ENCODE measurements at places on chromosomes 1 and 21.

- DNase-seq: peak; percentile 67
Measured at GRCh38 chr1:35451125-35451528, 106.1 kb downstream of the KIAA0319L start.

- no peak for DNase-seq
Measured at GRCh38 chr21:36047139-36047538, 13.2 kb downstream of the SETD4 start.

- DNase-seq: no peak
Measured at GRCh38 chr1:37238364-37239224, 204.3 kb upstream of the GRIK3 start.

DNA sequence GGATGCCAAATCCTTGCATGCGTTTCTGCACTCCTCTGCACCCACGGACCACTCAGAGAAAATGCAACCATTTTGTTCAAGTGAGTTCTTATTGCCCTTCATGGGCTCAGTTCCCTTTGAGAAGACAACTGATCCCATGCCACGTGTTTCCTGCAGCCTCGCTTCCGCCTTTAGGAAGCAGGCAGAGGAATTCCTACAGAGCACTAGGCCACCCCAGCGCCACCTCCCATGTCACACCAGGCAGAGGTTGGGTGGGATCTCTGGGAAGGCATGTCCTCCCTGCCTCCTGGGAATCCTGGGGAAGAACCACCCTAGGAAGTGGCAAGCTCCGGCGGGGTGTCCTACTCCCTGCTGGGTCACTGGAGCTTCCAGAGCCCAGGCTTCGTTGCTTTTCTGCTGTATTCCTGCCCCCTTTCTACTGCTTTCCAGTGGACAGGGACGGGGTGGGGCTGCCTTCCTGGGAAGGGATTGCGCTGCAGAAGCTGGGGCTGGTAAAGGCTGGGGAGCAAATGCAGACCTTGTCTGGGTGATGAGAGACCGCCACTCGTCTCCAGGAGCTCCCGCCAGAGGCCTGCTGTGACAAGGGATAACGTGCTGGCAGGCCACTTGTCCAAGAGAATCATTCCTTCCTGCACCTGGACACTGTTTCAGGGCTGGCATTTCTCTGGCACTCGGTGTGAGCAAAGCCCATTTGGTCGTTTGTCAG lies 478.2 kb upstream of the VAMP3 start:
- DNase-seq: no peak

DNA sequence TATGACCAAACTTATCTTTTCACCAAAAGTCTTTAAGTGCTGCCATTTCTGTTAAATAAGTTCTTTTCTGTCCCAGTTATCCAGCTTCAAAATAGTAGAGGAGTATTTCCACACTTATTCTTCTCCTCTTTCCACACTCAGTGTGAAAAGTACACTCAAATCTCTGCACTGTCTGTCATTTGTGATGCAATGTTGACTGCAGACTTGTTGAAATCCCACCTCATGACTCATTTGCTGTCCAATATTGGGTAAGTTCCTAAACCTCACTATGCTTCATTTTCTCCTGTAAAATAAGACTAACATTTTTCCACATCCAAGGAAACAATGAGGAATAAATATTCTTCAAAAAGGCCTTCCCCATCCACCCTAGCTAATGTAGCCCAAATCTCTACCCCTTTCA lies 17.5 kb downstream of the LRRIQ3 start:
- no peak for DNase-seq

- no peak for DNase-seq
Measured at GRCh38 chr1:227849251-227849650, 33.8 kb downstream of the PRSS38 start.
